ENCODE measurements at places on chromosomes 16 and 17.
A peak's percentile ranks its signal among the peaks of the same experiment; 100 is the strongest.

GRCh38 chr16:66493490-66494401 lies 56.2 kb downstream of the TK2 start:
- no peak for DNase-seq

DNA sequence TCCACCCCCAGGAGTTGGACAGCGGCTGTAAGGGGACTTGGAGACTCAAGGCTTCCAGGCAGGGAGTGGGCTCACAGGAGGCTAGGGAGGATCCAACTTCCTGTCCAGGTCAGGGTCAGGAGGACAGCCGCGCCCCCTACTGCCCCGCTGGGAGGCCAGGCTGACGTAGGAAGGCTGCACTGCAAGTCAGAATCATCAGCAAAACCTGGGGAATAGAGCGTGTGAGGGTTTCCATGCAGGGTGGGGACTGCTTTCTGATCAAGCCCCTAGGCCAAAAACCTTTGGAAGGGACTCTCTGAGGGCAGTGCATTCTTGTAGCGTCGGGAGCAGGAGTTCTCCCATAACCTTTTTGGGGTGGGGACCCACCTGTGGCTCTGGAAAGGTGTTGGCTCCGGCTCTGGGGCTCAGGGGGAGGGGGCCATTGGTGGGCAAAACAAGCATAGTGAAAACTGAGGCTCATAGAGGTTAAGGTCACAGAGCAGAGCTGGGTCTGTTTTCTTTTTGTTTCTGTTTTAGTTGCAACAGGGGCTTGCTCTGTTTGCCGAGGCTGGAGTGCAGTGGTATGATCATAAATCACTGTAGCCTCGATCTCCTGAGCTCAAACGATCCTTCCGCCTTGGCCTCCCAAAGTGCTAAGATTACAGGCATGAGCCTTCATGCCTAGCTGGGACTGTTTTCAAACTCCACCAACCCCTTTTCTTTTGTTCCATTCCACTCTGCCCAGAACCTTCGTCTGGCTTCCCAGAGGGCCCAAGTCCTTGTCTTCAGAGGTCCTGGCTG lies 22.1 kb downstream of the RAI1 start:
- no peak for DNase-seq

- DNase-seq, result no peak
These were observed 66.4 kb downstream of the HELZ start for GRCh38 chr17:67178555-67178954.

GRCh38 chr17:74935585-74936469 lies at the start of gene OTOP3:
TSS of gene OTOP3 (plus strand) at chr17:74935898. CDS start at chr17:74935922, 24 bp downstream.
- no peak for DNase-seq

- DNase-seq, result no peak
These were observed 108.8 kb upstream of the HSBP1 start for GRCh38 chr16:83698964-83699363.

DNA sequence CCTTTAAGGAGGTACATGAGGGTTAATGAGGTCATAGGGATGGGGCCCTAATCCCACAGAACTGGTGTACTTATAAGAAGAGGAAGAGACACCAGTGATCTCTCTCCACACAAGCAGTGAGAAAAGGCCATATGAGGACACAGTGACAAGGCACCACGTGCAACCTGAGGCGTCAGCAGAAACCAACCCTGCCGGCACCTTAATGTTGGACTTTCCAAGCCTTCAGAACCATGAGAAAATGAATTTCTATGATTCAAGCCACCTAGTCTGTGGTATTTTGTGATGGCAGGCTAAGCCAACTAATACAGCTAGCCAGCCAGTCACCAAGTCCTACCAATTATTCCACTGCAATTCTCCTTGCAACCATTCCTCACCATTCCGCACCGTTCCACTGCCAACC lies 39.5 kb downstream of the COPRS start:
- no peak for DNase-seq

DNA sequence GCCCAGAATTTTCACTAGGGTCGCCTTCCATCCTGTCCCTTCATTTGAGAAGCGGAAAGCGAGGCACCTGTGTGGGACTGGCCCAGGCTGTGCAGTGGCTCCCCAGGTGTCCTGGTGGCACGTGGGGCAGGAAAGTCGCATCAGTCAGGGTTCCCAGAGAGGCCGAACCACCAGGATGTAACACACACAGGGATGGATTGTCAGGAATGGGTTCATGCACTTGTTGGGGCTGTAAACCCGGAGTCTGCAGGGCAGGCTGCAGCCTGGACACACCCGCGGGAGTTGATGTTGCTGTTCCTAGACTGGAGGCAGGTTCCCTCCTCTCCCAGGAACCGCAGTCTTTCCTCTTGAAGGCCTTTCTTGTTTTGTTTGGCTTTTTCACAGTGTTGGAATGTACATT lies 30.7 kb upstream of the RPTOR start:
- no peak for DNase-seq

DNA sequence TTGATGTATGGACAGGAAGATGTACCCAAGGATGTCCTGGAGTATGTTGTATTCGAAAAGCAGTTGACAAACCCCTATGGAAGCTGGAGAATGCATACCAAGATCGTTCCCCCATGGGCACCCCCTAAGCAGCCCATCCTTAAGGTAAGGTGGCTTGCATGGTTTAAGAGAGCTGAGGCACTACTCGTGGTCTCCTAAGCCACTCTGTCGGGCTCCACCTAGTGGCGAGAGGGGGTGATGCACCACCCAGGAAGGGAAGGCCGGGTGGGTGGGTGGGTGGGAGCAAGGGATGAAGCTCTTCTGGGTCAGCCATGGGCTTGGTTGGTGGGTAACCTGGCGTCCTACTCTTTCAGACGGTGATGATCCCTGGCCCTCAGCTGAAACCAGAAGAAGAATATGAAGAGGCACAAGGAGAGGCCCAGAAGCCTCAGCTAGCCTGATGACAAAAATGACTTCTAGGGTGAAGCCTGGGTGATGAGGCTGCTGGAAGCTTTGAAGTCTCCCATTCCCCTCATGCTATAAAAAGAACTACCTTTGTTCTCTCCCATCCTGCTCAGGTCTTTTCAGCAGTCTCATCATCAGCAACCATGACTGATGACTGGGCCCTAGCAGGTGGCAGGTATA lies 21.5 kb downstream of the GPR179 start:
- peak; percentile 52 for DNase-seq

DNA sequence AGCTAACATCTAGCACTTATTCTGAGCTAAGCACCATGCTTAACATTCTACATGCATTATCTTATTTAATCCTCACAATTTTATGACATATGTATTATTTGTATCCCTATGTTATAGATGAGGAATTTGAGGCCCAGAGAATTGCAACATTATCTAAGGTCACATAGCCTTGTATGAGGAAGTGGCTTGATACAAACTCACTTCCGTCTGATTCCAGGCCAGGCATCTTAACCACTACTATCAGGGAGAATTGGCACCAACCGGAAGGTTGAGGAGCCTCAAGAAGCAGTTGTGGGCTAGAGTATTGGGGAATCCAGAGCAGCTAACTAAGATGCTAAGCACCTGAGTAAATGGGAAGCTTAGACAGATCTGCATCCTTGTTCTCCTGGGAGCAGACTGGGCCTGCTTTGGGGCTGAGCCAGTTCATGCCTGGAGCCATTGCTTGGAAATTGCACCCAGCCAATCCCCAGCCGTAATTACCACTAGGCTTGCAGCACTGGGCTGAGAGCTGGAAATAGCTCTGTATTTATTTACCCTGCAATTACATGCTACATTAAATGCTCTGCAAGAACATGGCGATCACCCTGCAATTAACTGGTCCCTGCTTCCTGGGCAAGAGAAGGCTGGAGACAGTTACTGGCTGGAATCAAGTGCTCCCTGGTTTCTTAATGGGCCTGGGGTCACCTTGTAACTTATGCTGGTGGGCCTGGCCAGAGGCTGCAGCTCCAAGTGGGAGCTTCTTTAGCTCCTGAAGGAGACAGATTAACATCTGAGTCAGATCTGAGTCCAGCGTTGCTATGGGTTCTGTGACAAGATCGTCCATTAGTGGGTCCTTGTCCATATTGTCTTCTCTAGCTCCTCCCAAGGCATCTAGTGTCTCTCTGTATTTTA lies 273.1 kb upstream of the CCL2 start:
- no peak for DNase-seq

- peak; percentile 43 for DNase-seq
These were observed at the start of gene CACNB1 for GRCh38 chr17:39197380-39198185. TSS of gene CACNB1 (minus strand) at chr17:39197669. CDS start at chr17:39197495, 174 bp downstream.

GRCh38 chr16:51328733-51329132 lies 177.7 kb upstream of the SALL1 start:
- DNase-seq, result no peak

- no peak for DNase-seq
These were observed 41.6 kb downstream of the USP10 start for GRCh38 chr16:84741340-84741830.

DNA sequence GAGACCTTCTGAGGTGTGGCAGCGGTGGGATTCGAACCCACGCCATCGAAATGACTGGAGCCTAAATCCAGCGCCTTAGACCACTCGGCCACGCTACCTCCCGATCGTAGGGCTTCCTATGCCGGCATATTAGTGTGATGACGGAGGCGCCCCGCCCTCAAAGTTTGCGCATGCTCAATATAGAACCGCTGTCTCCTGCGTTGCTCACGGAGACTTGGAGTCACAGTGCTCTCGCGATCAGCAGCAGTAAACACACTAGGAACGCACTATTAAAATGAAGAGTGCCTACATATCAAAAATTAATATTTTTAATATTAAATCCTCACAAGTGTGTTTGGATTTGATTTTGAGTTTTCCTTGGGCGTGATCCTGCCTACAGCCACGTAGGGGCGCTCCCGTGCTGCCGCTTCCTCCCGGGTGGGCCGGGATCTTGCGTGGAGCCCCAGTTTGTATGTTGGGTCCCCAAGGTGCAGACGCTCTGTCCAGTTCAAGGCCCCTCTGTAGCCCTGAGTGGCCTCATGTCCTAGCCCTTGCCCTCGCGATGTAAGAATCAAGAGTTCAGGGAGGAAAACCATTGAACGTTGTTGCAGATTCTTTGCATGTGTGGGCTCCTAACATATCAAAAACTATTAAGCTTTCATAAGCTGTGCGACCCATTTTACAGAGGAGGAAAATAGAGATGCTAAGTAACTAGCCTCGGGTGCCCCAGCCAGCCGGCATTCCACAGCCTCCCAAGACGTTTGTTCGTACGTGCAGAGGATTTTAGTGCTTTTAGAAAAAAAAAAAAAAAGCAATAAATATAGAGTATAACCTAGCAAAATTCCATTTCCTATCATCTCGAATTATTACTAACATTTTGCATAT lies 10.2 kb upstream of the EEF2K start:
- peak; percentile 92 for DNase-seq

DNA sequence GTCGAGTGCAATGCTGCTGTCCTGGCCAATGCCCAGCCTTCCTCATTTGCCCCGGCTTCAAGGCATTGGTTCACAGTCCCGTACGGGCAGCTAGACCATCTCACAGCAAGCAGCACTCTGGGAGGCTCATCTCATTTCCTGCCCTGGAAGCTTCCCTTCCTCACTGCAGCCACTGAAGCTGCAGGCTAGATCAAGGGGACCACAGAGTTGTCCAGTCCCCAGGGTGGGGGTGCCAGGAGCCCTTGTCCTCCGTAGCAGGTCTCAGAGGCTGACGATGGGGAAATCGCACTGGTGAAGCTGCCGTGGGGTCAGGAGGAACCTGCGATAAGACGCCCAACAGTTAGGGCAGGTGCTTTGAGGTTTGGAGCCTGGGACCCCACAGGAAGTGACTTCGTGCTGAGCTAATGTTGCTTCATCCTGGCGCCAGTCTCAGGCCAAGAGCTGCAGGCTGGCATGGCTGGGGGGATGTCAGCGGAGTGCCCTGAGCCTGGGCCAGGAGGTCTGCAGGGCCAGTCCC lies at the start of gene SPNS3:
SPNS3 (plus strand) TSS at position 426 of the 517 bp plus-strand sequence; CDS start at position 454, 28 bp downstream.
- DNase-seq, result no peak

- DNase-seq, result no peak
These were observed 44.3 kb downstream of the ELAC2 start for GRCh38 chr17:12973496-12974004.

DNA sequence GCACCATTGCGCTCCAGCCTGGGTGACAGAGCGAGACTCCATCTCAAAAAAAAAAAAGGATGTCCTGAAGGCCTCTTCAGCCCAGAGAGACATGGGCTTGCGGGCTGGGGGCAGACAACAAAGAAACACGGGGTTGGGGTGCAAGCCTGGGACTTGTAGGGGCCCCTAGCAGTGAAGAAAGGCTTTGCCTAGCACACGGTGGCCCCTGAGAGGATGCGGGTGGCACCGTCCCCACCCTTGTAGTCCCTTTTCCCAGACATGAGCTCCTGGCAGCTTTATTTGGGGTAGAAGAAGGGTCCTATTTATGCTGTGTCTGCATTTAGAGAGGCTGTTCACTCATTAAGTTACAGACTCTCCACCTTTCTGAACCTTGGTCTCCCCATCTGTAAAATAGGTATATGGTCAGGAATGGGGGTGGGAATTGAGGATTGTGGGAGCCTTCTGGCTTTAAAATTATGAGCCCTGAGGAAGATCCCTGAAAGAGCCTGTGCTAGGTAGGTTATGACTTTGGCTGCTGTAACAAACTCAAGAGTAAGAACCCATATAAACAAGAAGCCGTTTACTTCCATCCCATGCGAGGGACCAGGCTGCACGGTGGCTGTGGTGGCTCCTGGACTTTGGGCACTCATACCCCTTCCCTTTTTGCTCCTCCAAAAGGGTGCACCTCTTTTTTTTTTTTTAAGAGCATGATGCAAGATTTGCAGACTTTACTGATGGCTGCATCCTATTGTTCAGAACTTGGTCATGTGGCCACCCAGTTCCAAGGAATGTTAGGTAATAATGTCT lies 20.6 kb upstream of the ADGRG1 start:
- DNase-seq, result no peak

GRCh38 chr17:45347444-45347843 lies 30.6 kb upstream of the MAP3K14 start:
- DNase-seq, result no peak

GRCh38 chr16:75202069-75202590 lies 4.8 kb downstream of the CTRB2 start:
- DNase-seq, result no peak

GRCh38 chr17:76370261-76370993 lies 14.0 kb upstream of the SPHK1 start:
- DNase-seq, result no peak

- no peak for DNase-seq
These were observed 12.3 kb upstream of the RAI1 start for GRCh38 chr17:17668775-17669579.

GRCh38 chr16:2692251-2692947 lies 10.1 kb downstream of the KCTD5 start:
- DNase-seq, result no peak

GRCh38 chr17:19306160-19307111 lies 56.1 kb downstream of the B9D1 start:
- DNase-seq, result peak; percentile 8

DNA sequence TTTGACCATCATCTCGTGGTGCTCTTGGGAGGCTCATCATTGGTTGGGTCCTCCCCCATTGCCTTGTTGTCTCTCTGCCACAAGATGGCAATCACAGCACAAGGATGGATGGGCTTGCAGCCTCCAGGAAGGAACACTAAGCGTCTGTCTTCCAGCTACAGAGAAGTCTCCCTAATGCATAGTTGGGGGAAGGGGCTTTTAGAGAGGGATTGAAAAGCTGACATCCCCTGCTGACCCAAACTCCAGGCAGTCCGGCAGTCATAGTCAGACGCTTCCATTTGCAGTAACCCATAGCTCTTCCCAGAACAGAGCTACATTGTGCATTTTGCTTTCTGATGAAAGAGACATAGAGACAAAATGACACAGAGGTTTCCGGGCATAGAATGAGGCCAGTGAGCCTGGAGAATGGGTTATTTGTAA lies 111.4 kb downstream of the UTP18 start:
- peak; percentile 20 for DNase-seq

Data from stimulated activated CD4-positive, alpha-beta T cell treated with anti-CD3 and anti-CD28 coated beads, TNF-alpha, amount 100 ng/mL, for 48 hours (primary cell).